T-cell (primary cell): ENCODE measurements at places on chromosomes 1 and 21. TPM values are rescaled to one million over a fixed set of nuclear protein-coding genes. Genes with fewer than 3 reads are reported as not detected.

- DNase-seq = no peak
Measured at GRCh38 chr1:29532751-29533150, 296.4 kb downstream of the PTPRU start.

DNA sequence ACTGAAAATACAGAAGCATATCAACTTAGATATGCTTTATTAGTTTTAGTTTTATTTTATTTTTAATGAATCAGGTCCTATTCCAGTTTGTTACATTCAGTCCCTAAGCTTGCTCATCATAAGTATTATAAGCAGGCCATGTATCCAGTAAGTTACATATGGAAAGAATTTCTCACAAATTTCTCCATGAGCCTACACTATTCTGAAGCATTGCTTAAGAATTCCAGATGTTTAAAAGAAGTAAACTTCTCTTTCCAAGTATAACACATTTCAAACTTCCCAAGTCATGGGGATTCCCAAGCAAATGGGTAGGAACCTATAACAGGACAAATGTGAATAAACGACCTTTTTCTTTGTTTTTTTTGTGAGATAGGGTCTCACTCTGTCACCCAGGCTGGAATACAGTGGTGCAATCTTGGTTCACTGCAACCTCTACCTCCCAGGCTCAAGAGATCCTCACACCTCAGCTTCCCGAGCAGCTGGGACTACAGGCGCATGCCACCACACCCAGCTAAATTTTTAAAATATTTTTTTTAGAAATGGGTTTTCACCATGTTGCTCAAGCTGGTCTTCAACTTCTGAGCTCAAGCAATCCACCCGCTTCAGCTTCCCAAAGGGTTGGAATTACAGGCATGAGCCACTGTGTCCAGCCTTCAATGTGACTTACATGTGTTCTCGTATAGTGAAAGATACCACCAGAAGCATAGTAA lies 39.0 kb downstream of the ST7L start:
- no peak for DNase-seq

DNA sequence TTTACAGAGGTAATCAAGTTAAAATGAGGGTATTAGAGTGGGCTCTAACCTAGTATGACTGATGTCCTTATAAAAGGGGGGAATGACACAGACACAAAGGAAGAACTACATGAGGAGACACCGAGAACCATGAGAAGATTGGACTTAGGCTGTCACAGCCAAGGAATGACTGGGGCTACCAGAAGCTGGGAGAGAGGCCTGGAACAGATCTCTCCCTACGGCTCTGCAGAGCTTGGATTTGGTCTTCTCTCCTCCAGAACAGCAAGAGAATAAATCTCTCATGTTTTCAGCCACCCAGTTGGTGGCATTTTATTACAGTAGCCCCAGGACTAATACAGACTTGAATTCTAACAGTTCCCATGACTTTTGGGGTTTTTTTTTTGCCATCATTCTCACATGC lies 110.8 kb downstream of the PSMG1 start:
- no peak for DNase-seq

- no peak for DNase-seq
Measured at GRCh38 chr1:238487931-238488330, 597.2 kb upstream of the ZP4 start.

- DNase-seq = no peak
Measured at GRCh38 chr1:208216806-208217205, 27.4 kb downstream of the PLXNA2 start.

DNA sequence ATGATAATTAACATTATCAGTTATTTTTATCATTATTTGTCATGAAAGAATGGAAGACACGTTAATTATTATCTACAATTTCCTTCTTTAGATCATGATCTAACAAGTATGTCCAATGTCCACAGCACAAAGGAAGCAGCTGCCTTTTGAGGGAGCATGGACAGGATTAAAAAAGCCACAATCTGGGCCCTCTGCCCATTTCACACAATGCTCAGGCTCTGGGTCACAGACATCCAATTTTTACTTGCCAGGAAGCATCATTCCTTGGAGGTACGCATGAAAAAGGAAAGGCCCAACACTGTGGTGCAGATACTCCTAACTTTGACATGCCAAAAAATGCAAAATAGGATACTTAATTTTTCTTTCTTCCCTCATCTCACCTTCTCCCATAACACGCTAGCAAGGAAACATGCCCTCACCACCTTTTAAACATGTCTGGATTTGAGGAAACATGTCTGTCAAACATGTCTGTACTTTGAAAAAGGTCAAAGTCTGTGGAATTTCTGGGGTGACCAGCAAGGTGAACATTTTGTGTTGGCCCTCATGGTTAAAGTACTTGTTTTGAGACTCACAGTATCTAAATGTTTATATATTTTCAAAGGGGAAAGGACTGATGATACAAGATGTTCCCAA lies 40.0 kb downstream of the GADD45A start:
- no peak for DNase-seq

GRCh38 chr21:14591882-14592281 lies 45.8 kb upstream of the SAMSN1 start:
- peak; percentile 6 for DNase-seq

DNA sequence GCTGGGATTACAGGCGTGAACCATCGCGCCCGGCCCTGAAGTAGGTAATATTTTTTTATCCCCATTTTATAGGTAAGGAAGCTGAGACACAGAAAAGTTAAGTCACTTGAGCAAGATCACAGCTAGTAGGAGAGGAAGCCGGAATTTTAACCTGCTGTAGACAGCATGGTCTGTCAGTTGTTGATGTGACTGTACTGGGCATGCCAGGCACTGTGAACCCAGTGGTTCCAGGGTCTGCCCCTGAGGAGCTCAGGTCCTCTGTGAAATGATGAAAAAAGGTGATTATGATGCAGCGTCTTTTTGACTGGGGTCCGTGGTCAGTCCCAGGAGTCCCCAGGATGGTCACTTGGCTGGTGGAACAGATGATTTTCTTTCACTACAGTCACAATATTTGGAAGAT lies 16.7 kb upstream of the FABP3 start:
- no peak for DNase-seq

DNA sequence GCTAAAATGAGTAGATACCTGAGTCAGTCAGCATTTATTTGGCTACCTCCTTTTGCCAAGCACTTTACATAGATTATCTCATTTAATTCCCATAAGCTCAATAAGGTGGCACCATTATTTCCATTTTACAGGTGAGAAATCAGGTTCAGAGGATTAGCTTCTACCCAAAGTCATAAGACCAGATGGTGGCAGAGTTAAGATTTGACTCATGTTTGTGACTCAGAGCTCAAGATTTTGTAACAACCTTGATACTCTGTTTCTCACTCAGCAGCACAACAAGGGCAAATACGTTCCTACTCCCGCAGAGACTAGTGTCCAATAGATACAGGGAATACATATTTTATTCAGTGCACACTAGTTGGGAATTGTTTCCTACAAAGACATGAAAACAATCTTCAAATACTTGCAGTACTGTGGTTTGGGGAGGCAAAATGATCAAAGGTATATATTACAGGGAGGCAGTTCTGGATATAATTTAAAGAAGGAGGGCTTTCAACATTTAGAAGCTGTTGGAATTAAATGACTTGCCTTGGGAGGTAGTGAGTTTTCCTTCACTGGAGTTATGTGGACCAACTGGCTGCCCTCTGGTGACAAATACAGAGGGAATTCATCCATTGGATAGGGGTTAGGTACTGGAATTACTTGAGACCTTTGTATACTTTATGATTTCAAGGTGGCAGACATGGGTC lies 3.6 kb downstream of the LEPR start:
- DNase-seq = no peak

DNA sequence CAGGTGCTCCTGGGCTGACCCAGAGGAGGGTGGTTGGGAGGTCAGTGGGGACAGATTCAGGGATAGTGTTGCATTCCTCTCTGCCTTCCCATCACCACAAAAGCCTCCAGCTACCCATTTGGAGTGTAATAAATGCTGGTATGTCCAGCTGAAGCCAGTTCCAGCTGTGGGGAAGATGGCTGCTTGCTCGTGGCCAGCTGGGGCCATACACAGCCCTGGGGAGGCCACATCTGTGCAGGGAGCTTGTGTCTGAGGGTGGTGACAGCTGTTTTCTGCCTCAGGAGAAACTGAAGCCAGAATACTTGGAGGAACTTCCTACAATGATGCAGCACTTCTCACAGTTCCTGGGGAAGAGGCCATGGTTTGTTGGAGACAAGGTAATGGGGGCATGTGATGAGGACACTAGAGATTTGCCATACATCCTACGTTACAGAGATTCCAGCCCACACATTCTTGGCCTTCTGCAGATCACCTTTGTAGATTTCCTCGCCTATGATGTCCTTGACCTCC lies 2.7 kb downstream of the GSTM4 start:
- no peak for DNase-seq

DNA sequence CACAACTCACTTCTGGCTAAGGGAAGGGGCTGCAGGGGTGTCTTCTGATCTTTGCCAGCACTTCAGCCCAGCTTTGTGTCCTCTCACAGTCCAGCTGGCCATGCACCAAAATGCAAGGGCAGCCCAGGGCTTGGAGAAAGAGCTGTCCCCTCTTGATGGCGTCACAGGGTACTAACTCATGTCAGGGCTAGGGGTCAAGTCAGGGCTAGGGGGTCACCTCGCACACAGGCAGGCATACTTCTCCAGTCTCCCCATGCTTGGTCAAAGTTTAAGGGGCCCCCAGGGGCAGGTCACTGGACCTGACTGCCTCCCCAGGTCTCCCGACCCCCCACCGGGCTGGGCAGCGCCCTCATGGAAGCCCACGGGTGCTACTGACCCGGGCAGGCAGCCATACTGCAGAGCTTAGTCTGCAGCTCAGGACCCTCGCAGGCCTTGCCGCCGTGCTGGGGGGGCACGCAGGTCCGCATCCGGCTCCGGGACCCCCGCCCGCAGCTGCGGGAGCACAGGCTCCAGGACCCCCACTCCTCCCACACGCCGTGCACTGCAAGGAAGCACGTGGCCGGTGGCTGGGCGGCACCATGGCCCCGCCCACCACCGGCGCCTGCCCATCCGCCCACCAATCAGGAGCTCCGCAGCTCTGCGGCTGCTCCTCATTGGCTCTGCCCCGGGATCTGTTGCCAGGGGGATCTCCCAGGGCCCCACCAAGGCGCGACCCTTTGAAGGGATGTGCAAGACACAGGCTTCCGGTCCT lies 21.5 kb downstream of the ADGRB2 start:
- no peak for DNase-seq

DNA sequence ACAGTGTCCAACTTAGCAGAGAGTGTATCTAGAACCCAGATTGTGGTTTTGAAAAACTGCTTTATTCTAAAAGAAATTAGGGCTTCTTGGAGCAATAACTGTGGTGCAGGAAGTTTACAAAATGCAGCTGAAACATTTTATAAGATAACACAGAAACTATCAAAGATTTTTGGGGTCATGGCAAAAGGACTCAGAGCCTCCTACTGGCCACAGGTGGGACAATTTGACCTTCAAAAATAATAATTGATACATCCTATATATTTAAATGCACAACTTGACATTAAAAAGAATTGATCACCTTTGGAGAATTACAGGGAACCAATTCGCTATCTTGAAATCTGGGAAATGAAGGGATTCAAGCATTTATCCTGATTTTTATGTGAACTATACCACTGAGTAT lies 235.2 kb downstream of the RPS6KC1 start:
- DNase-seq = no peak

DNA sequence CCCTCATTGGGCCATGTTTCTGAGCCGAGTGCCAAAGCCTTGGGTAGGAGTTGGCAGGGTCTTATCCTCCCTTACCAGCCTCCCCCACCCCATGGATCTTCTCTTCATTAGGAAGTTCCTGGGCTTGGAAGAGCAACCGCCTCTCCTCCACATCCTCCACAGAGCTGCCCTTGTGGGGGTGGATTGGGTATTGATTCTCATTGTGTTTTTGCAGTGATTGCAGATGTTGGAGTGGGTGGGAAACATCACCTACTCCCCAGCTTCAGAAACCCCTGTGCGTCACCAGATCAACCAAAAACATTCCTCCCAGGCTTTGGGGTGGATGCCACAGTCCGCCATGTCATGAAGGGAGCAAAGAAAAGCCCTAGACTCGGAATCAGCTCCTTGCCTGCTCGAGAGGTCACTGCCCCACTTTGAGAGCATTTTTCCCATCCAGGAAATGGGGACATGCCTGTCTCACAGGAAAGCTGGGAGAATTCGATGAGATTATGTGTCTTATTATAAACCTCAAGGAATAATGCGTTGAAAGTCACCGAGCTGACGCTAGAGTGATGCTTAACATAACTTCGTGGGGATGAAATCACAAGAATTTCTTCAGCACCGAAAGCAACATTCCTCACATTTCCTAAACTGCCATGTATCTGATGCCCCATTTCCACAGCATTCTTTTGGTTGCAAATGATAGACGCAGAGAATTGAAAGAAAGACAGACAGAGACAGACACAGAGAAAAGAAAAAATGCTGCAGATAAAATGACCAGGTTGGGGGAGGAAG lies 44.7 kb upstream of the ZBTB40 start:
- no peak for DNase-seq

- DNase-seq = no peak
Measured at GRCh38 chr1:184272175-184272866, 114.5 kb upstream of the C1orf21 start.

DNA sequence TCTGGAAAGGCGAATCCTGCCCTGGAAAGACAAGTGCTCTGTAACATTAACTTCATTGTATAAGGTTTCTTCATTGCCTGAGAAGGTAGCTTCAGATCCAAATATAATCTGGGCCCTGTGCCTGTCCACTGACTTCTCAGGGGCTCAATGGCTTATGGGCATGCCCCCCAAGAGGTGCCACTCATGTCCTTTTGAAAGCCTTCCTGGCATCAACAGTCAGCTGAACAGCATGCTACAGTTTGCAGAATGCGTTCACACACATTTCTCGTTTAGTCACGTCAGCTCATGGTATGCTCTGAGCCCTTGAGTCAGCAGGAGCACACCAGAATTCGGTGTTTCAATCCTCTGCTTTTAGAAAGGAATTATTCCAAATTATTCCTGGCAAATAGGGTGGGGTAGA lies 23.8 kb downstream of the TMCC2 start:
- DNase-seq = no peak

DNA sequence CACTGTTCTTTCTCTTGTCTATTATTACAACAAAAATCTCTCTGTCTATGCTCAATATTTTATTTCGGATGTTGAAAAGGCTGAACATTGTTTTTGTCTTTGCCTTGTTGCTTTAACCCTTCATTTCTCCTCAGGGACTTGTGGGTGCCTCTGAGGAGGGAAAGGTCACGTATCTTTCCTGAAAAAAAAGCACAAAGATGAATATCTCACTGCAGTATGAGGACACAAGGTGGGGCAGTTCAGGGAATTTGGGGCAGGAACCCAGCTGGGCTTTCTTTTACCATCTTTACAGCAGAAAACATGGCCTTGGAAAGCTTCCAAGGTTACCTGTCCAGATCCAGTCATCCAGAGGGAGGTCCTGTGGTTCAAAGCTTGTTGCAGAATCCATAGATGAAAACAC lies 99.1 kb upstream of the LPGAT1 start:
- DNase-seq = no peak

Gene KIF14
- total RNA-seq = 0.19 TPM

Gene TAF5L
- total RNA-seq = 21.9 TPM

Gene RNF11
- 66.0 TPM for total RNA-seq

Gene TENT5C
- 7.6 TPM for total RNA-seq

Gene DNALI1
- total RNA-seq = 0.16 TPM

Gene ZBTB40
- 43.6 TPM for total RNA-seq

Gene FCRL2
- total RNA-seq = 1.2 TPM

Gene PADI2
- total RNA-seq = not detected
